ENCODE measurements at places on chromosomes 4 and X.

GRCh38 chr4:36111172-36111571, 133.1 kb downstream of the ARAP2 start:
- DNase-seq, result no peak

DNA sequence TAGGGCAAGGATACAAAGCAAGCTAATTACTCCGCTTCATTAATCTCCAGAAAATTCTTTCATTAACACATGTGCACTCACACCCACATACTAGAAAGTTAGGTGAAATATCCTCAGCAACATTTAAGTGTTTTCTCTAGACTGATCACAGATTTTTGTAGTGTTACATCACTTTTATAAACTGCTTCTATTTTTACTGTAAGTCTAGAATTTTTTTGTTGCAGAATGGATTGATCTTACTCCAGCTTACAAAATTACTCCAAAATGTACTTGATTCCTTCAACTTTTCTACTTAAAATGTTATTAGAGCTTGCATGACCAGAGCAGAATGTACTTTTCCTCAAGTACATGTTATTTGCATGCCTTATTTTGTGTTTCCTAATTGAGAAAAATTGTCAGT, 2325.2 kb downstream of the PCDH7 start:
- DNase-seq, result no peak

DNA sequence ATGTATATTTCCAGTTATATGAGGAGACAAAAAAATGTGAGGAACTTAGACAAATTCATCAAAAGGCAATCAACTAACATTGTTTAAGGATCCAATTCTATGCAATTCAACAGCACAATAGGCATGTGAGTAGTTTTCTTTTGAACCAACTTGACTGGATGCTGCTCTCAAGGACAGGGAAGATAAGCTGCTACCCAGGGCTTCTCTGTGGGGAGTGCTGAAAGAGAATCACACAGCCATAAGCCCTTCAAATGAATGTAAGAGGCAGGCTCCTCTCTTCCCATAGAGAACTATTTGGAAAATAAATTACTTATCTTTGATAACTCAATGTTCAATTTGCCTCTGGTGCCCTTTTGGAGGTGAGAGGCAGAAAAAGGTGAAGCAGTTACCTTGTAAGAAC, 1413.6 kb downstream of the PCDH7 start:
- DNase-seq, result no peak

DNA sequence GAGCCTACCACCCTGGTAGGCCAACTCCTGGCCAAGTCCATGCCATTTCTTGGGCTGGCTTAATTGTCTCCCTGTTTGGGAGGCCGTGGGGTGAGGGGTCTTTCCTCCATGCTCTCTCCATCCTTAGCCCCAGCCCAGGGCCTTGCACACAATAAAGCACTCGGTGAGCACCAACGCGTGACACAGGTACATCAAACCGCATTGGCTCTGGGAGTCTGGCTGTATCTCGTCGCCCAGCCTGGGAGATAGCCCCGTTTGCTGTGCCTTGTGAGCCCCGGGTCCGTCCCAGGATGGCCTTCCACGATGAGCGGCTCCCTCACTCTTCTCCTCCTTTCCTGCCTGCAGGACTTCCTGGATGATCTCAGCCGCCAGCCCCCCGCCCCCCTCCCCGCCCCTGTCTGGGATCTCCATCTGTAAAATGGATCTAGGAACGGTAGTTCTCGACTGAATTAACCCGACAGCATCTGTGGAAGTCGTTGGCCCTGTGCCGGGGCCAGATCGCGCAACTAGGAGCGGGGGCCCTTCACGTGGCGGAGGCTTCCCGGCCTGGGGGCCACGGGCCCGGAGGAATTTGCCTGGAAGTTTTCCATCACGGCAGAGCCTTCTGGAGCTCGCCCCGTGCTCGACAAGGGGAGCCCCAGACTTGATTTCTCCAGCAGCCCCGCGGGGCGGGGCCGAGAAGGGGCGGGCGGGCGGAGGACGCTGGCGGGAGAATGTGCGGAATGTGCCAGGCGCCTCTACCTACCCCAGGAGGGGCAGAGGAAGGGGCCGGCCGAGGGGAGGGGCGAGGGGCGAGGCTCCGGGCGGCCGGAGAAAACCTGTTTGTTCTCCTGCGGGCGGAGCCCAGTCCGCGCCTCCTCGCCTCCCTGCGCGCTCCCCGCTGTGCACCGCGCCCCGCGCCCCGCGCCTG, at the start of gene ZNF185:
TSS of gene ZNF185 (plus strand) at position 846 of the 910 bp plus-strand sequence. CDS start 16,423 bp downstream, outside the sequence.
- DNase-seq, result no peak

Measured in T-helper 22 cell (primary cell).